ENCODE measurements at places on chromosomes 4 and X.
A peak's percentile ranks its signal among the peaks of the same experiment; 100 is the strongest.

DNA sequence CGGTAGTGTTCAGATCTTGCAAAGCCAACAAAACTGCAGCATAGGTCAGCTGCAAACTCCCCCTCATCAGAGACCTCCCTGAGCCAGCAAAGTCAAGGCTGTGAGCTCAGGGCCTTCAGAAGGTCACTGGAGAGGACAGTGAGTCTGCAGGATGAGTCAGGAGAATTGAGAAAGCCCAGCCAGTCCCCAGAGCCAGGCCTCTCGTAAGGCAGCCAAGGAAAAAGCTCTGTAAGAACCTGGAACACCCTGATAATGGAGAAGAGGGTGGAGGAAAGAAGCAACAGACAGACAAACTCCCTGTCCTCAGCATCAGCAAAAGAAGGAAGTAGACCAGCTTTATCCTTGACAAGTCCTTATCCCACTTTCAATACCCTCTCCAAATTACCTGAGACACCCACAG lies 33.0 kb downstream of the GRIA3 start:
- no peak for DNase-seq

GRCh38 chrX:41116948-41117347 lies 31.7 kb downstream of the USP9X start:
- peak; percentile 59 for DNase-seq

- DNase-seq: no peak
These were observed 75.7 kb upstream of the ARHGAP24 start for GRCh38 chr4:85399270-85399669.

DNA sequence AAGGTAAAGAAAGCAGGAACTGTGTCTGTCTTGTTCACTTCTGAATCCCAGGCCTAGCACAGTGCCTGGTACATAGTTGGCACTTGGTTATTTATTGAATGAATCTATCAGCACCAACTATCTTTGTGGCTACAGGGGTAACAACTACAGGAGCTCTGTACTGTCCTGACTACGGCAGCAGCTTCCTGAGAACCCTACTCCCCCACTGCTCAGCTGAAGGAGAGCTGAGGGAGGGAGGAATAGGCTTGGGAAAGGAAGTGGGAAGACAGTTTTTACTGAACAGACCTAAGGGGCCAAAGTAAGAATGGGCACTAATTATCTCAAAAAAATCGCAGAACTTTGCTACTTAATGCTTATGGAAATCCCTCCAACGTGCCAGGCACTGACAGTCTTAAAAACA lies 156.1 kb upstream of the RAPGEF2 start:
- DNase-seq: no peak

GRCh38 chrX:55668084-55668483 lies 44.9 kb downstream of the FOXR2 start:
- DNase-seq: no peak
